GM20000 (cell line): ENCODE measurements at places on chromosomes 3 and 15.
A peak's percentile ranks its signal among the peaks of the same experiment; 100 is the strongest.

GRCh38 chr3:161443921-161444693 lies 52.5 kb upstream of the OTOL1 start:
- no peak for DNase-seq

DNA sequence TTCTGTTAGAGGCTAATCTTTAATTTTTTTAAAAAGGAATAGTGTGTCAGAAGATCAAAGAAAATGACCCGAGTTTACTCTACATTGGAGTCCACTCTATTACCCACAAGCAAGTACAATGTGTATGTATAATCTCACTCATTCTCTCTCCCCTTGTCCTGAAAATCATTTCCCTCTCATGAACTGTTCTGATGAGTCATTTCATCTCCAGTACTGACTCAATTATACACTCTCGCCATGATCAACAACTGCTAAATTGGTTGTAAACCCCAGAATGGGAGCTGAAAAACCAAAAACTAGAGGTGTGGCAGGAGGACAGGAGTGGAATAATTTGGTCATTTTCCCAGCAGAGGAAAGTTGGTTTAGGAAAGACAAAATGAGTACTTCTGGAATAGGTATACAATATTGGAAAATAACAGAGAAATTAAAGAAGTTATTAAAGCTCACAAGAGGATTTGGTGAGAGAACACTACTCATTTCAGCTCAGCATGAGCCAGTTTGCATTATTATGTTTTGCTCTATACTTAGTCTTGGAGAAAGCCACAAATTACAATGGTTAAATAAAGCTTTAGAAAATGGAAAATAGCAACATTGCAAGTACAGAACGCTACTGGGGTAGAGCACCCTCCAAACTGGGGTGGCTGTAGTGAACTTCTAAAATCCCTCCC lies 144.3 kb upstream of the PFN2 start:
- DNase-seq = peak; percentile 50

DNA sequence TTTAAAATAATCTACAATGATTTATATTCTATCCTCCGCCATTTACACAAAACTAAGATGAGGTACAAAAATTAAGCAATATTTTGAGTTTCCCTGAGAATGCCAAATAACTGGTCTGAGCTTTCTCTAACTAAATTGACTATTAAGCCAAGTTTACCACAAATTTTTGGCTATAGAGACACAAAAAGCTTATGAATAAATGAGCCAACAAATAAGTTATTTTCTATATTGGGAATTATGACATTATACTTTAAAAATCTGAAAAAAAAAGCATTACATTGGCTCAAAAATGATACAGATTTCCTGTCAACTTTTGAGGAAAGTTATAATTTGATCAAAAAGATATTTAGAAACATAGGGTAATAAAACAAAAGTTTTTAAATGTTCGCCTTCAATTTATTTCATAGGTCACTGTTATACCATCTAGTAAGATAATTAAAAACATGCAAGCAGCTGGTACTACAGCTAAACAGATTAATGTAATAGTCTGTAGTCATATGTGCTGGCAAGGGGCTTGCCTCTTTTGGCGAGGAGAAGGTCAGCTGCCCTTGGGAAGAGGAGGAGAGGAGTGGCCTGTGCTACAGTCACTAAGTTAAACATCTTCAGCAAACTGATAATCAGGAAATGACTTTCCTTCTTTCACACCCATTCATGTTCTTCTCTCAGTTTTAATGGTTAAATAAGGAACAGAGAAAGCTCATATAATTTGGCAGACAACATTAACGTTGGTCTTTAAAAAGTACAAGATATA lies 318.5 kb downstream of the TBC1D5 start:
- DNase-seq = no peak

DNA sequence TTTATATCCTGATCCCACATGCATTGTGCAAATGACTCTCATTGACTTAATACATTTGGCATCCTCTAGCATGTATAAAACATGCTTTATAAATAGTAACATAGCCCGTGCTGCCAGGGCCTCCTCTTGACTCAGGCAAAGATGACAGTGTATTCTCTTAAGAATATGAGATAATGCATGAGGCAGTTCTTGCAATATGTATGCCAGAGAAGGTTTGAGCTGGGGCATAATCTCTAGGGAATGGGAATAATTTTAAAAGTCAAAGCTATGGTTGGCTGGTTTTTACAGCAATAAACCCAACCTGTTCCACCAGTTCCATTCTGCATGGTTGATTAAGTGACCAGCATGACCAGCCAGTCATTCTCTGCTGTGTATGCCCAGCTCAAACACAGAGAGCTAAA lies 179.0 kb upstream of the PFN2 start:
- no peak for DNase-seq

DNA sequence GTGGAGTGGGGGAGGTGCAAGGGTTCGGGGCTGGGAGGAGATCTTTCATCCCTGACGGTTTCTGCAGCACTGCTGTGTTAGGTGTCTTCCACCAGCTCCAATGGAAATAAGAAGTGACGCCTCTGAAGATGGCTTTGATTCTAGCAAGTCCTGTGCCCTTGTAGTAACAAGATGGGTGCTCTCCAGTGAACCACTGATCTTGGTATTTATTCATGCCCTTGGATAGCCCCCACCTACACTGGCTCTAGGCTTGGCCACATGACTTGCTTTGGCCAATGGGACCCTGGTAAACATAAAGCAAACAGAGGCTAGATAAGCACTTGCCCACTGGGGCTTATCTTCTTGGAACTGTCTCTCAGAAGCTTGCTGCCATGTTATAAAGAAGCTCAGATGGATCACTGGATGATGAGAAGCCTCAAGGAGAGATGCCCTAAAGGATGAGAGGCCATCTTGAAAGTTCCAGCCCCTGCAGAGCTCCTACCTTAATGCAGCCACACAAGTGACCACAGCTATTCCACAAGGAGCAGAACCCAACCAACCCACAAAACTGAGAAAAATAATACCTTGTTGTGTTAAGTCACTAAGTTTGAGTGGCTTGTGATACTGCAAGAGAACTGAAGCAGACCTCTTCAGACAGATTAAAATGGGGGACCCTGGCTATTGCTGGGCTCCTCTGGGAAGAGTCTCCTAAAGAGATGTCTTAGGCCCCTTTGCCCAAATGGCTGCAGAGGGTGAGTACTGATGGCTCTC lies 137.9 kb downstream of the PDCD6IP start:
- no peak for DNase-seq

DNA sequence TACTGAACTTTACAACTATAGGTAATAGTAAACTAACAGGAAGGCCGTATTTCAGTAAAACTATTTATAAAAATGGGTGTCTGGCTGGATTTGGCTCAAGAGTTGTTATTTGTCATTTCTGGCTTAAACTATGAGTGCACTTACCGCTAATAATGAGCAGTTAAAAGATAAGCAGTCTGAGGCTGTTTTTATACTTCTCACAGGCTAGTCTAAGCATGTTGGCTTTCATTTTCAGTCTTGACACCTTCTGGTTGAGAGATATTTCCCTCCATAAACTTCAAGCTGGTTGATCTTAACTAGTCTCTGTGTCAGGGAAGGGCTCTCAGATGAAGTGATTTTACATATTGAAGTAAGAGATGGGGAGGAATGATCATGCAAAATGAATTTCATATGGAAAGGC lies 96.1 kb downstream of the RSRC1 start:
- peak; percentile 3 for DNase-seq

GRCh38 chr15:54032066-54032465 lies 53.8 kb downstream of the UNC13C start:
- DNase-seq = no peak

DNA sequence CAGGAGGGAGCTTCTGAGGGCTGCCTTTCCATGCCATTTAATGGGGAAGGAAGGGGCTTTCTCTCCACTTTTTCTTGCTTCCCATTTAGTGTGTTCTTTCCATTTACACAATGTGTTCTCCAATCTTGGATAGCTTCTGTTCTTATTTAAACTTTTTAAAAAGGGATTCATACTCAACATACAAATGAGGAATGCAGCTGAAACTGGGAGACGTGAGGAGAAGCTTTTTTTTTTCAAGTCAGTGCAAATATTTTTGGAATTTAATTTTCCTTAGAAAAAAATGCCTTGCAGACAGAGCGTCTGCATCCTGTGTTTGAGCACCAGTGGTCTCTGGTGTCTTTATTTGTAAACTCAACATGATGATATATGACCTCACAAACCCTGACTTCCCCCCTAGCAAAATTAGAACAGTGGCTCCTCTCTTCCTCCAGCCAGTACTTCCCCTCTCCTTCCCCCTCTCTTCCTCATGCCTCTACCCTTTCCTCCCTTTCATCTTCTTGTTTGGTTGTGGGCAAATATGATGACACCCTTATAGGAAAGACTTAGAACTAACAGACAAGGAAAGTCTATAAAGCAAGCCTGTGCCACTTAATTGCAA lies 48.1 kb upstream of the PCSK6 start:
- DNase-seq = no peak

DNA sequence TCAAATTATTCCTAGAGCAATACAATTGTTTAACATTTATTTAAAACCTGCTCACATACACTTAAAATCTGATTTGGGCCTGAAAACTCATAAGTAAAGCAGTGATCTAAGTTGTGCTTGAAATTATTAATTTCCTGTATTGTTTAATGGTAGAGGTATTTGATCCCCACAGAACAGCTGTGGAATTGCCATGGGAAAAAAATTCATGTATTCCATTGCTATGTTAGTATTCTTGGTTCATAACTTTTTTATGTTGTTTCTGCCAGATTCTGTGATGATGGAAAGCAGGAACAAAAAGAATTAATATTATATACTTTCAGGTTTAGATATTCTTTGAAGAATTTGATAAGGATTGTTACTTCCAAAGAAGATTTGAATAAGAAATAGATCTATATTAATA lies 831.5 kb upstream of the NR2F2 start:
- DNase-seq = no peak

DNA sequence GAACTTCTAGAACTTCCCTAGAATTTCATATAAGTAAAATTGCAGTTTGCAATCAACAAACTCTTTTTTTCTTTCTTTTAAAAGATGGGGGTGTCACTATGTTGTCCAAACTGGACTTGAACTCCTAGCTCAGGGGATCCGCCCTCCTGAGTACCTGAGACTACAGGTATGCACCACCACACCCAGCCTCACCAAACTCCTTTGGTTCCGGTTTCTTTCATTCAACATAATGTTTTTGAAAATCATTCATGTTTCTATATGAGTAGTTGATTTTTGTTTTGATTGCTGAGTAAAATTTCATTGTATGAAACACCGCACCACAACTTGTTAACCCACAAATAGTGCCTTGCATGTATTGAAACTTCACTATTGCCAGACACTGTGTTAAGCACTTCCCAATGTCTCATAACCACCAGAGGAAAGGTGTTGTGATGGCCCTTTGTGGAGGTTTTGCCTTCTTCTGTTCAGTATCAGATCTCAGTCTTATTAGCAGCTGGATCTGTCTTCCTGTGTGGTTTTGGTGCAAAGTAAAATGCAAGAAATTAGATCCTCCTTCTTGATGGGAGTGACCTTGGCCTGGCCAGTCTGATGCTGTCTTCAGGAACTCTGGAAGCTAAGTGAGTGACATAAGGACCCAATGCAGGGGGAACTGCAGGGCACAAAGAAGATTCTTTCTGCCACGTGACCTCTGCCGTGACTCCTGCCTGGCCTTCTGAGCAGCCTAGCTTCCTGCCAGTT lies 78.8 kb upstream of the UBE2E1 start:
- no peak for DNase-seq
